ENCODE measurements at places on chromosomes 11 and 22.

DNA sequence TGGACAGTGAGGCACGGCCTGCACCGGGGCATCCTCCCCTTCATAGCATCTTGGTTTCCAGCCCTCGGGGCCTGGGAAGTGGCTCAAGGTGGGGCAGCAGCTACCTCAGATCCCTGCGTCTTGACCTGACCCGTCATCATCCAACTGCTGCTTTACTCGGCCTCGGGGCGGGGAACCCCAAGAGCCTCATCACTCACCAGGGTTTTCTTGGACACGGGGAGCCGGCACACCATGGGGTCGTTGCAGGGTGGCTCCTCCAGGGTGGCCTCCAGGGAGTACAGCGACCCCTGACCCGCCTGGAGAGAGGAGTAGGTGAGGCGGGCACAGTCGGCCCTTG lies 651 bp downstream of the CTSF start:
- DNase-seq = no peak

DNA sequence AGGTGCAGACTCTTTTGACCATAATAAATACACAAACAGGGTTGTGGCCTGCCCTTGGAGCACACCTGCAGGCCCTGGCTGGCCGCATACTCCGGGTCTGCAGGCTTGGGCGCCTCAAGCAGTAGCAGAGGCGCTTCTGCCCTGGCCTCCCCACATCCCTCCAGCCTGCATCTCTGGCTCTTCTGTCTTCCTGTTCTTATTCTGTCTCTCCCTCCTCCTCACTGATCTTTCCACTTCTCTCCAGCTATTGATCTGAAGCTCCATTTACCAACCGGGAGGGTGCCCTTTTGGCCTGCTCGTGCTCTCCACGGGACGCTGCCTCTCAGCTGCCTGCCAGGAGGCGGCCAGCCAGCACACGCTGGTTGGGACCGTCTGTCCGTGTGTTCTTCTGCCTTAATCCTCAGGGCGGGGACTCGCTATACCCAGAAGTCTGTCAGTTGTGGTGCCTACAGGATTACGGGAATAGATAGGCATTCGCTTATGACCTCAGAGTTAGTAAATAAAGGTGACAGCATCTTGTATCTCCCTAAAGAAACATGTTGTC lies 5.2 kb downstream of the UPB1 start:
- DNase-seq = no peak

- DNase-seq = no peak
Observed at GRCh38 chr22:47659467-47660223, 897.2 kb downstream of the TBC1D22A start.

DNA sequence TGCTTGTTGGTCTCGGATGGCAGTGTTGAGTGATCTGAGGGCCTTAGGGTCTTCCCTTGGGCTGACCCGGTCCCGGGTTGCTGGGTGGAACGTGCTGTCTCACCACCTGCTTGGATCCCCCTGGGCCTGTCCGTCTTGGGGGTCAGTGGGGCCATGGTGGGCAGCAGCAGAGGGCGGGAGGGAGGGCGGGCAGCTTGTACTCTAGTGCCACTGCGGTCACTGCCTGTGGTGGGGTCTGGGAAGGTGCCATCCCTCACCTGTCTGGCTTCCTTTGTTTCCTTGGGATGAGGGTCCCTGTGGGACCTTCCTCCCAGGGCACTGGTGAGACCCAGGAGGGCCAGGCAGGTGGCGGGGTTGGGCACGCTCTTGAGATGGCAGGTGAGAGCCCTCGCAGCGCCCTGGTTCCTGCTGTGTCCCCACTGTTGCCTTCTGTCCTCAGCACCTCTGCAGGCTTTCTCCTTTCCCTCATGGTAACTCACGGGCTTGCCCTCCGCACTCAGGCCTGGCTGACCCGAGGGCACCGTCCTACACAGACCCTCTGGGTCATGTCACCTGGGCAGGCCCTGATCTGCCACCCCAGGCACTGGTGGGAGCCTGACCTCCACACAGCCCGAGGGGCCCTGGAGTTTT lies 34.2 kb downstream of the TBC1D22A start:
- no peak for DNase-seq

GRCh38 chr22:21849489-21849888 lies 18.0 kb downstream of the MAPK1 start:
- no peak for DNase-seq

DNA sequence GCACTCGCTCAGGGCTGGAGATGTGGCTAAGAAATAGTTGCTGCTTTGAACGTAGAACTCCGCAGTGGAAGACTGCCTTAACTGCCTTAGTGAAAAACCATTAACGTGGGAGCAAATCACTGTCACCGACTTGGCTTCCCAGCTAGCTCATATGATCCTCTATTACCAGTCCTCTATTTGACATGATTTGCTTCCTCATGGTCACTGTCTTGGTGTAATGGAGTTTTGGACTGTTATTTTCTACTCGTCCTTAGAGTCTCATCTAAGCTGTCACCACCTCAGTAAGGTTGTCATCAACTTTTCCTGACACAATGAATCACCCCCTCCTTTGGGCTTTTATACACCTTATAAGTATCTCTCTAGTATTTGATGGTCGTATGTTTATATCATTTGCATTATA lies 167.1 kb upstream of the NARS2 start:
- DNase-seq = no peak

DNA sequence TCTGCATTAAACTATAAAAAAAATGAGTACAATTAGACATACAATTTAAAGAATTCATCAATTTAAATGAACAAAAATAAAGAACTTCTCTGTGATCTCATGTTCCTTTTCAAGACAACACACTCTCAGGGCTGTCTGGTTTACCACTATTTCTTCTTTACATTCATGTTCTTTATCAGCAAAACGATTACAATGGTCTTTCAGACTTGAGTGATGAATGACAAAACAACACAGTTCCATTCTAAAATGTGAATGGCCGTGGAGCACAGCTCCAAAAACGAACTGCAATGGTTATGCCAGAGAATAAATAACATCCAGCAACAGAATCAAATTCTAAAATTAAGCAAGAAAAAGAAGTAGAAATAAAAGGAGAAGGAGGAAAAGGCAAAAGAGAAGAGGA lies 113.1 kb downstream of the CADM1 start:
- DNase-seq = no peak

DNA sequence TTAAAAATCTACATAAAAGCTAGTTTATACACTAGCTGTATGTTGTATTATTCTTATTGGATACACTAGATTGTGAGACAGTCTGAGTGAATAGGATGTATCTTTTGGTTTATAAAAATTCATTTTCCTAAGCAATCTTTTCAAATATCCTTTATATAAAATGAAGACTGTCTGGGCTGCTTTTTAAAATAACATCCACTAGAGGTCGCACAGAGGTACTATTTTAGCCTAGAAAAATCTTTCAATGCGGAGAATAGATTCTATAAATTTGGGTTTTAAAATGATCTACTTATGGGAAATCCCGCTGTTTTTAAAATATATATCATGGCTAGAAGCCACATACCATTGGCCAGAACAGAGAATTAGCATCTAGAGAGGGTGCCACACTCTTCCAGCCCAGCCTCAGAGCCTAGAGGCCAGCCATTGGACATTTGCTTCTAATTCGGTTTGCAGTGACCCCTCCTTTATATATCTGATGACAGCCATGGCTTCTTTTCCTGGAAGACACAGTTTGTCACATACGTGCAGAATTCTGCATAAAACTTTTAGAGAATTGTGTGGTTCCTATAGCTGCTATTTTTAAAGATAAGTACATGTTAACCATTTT lies 7.3 kb downstream of the C11orf97 start:
- peak; percentile 87 for DNase-seq

DNA sequence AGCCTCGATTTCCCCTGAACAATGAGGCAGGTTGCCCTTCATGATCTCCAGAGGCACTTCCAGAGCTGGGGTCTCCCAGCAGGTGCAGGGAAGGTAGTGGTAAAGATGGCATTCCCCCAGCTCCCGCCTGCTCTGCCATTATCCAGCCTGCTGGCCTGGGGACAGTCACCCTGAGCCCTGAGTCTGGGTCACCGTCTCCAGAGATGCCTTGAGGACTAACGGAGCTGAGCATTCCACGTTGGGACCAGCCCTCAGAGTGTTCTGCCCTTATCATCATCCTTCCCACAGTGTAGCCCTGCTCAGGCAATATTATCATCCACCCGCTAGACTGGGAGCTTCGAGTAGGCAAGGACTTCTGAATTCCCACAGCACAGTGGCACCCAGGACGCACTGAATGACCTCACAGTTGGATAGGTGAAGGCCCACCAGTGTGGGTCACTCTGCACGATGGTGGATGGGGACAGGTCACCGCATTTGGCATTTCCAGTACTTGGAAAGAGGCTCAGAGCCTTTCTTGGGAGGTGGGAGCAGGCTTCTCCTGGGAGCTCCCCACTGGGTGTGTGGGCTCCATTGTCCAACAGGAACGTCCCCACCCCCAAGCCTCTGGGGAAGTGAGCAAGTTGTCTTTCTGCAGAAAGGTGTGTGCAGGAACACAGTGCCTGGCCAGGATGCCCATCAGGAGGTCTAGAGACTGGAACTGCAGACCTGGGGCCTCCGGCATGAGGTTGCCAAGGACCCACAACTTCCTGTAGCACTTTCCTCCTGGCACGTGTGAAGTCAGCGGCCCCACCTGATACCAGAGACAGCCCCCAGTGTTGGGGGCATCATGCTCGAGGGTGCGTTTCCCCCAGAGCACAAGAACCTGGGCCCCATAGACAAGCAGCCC lies 51.4 kb upstream of the WNT7B start:
- no peak for DNase-seq

DNA sequence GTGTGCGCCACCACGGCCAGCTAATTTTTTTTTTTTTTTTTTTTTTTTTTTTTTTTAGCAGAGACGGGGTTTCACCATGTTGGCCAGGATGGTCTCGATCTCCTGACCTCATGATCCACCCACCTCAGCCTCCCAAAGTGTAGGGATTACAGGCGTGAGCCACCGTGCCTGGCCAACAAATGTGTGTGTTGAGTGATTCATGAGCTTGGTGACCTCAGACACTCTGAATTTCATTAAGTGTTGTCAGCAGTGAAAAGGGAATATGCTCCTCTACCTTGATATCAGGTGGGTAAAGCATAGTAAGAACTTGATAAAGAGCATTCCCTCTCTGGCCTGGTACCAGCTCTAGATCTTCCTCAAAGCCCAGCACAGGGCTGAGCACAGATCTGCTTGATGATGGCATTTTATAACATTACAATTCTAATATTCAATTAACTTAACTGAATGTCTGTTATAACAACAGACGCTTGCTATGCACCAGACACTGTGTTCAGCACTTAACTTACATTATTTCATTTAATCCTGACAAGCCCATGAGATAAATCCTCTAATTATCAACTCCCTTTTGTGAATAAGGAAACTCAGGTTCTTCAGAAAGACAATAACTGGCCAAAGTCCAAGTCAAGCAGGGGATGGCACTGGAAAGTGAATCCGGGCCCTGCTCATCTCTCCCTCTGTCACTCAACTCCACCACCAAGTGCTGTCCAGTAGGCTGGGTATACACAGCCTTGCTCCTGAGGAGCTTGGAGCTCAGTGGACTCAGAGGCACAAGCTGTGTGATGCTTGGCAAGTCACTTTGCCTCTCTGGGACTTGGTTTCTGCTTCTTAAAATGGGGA lies 13.0 kb downstream of the TBC1D10A start:
- no peak for DNase-seq

DNA sequence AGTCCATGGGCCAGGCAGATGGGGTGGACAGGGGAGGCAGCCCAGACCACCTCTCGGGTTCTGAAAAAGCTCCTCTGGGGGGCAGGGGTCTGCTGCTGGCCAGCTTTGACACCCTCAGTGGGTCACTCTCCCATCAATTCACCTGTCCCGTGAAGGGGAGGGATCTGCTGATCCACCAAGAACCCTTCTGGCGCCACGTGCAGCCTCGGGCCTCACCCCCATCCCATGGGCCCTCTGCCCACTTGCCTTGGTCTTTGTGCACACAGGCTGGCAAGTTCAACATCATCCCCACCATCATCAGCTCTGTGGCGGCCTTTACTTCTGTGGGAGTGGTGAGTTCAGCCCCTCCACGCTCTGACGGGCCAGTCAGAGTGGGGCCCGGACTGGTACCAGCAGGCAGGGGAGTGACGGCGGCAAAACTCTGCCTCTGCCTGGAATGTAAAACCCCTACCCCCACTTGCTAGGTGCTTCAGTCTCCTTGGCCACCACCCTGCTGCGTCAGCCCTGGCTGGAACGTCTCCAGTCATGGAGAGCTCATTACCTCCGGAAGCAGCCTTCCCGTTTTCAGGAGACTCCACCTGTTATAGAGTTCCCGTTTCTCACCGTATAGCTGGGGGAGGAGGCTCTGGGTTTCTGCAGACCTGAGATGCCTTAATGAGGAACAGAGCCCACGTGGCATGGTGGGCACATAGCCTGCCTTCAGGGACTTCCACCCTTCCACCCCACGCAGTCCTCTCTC lies 12.7 kb downstream of the PRG3 start:
- DNase-seq = no peak

DNA sequence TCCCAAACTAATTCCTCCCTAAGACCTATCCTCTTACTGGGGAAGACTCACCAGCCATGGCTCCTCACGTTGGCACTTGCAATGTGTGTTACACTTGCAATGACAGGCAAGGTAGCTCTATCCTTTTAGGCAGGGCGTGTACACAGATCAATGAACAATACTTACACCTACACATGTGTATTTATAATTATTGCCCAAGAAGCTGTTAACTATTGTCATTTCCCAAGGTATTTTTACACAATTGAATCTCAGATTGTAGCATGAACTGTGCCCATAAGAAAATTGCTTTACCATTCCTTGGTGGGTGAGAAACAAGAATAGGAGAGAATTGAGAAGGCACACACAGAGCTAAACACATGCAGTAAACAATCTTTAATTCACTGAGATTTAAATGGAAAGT lies at the start of gene CARD18:
Gene CARD18 (minus strand): TSS at position 101 of the 400 bp plus-strand sequence. CDS start 43 bp downstream, at position 58.
- DNase-seq = no peak

GRCh38 chr22:40499209-40499623 lies 128.8 kb downstream of the SGSM3 start:
- no peak for DNase-seq

GRCh38 chr11:7927635-7928034 lies 3.4 kb downstream of the OR10A6 start:
- no peak for DNase-seq

GRCh38 chr11:70695086-70695960 lies 297.0 kb downstream of the CTTN start:
- DNase-seq = no peak

- no peak for DNase-seq
Observed at GRCh38 chr22:49440931-49441330, 386.7 kb downstream of the BRD1 start.

GRCh38 chr11:79150966-79151365 lies 289.9 kb downstream of the TENM4 start:
- DNase-seq = no peak

DNA sequence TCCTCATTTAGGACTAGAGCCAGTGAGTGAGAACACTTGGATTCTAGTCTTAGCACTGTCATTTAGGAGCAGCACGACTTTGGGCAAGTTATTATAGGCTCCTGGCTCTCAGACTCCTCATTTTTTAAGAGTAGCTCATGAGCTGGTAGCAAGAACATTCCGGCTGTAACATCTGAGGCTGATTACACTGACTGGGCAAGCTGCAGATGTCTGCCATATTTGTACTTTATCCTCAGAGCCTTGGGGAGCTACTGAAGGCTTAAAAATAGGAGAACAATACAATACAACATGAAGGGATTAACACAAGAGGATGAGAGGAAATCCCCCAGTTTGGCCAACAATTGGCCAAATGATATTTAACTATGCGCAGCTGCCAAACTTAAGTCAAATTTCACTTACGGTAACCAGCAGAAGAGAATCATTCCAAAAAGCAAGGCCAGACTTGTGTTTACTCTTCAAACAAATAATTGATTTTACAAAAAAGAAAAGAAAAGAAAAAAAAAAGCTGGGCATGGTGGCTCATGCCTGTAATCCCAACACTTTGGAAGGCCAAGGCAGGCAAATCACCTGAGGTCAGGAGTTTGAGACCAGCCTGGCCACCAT lies 113.1 kb upstream of the ARHGAP42 start:
- no peak for DNase-seq

Data from Karpas-422 (cell line).